ENCODE measurements at places on chromosomes 2 and 18. TPM values are rescaled to one million over a fixed set of nuclear protein-coding genes. Genes with fewer than 3 reads are reported as not detected.

Gene LINC00305
- not detected for total RNA-seq

Gene GPAT2
- 7.0 TPM for total RNA-seq

Gene CHST10
- 5.3 TPM for total RNA-seq

Gene TXNDC2
- total RNA-seq: 0.19 TPM

Gene UGT1A6
- not detected for total RNA-seq

Gene COPS9
- total RNA-seq: 136 TPM

GRCh38 chr2:84846041-84846663, 34.7 kb downstream of the TRABD2A start:
- DNase-seq: no peak

GRCh38 chr2:158142165-158142564, 40.5 kb downstream of the UPP2 start:
- no peak for DNase-seq

- no peak for DNase-seq
Measured at GRCh38 chr18:6746386-6746960, 17.0 kb downstream of the ARHGAP28 start.

DNA sequence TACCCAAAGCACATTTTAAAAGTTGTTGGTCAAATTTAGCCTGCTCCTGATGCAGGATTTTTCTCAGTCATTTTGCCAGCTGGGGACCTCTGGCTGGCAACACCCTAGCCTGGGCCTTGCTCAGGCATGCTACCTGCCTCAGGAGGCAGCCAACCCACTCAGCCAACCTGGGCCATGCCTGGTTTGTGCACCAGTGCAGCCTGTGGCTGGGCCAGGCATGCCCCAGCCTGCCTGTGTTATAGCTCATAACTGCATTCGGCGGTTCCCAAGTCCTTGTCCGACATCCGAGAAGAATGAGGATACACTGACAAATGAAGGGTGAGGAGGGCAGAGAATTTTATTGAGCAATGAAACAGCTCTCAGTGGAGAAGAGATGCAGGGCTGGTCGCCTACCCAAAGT, 608.0 kb downstream of the SUCLG1 start:
- no peak for DNase-seq

DNA sequence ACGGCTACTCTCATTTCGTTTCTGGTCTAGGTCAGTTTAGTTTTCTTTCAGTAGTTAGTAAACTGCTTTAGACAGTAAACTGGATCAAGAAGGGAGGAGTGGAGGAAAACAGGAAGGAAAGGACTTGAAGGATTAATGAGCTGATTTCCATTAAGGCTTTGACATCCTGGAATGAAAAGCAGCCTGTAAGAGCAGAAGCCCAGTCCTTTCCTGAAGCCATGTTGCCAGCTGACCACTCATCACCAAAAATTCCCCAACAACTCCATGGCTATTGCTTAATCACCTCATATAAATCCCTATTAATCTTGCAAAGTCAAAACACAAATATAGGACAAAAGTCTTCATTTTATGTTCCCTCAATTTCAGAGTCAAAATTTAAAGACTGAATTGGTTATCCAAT, 113.7 kb upstream of the ZFP36L2 start:
- no peak for DNase-seq

- no peak for DNase-seq
Measured at GRCh38 chr2:52884761-52885352, 882.7 kb upstream of the CHAC2 start.

DNA sequence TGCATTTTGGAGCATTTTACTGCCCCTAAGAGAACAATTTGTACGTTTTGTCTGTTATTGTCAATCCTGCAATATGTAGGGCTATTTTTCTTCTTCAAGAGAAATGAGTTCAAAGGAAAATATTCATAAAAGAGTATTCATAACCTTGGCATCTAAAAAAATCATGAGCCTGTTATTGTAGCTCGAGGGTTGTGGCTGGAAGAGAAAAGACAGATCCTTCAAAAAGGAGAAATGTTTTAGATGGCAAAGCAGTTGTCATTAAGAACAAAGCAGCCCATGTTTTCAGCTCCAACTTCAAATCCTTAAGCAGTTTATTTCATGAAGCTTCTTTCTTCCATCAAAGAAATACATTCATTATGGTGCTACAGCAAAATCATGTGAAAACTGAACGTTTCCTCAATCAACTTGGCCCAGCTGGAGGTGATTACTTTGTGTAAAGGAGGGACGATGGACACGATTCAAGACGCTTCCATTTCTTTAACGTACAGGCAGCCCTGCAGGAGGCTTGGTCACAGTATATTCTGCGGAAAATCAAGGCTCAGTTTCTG, 31.4 kb downstream of the QPCT start:
- no peak for DNase-seq

DNA sequence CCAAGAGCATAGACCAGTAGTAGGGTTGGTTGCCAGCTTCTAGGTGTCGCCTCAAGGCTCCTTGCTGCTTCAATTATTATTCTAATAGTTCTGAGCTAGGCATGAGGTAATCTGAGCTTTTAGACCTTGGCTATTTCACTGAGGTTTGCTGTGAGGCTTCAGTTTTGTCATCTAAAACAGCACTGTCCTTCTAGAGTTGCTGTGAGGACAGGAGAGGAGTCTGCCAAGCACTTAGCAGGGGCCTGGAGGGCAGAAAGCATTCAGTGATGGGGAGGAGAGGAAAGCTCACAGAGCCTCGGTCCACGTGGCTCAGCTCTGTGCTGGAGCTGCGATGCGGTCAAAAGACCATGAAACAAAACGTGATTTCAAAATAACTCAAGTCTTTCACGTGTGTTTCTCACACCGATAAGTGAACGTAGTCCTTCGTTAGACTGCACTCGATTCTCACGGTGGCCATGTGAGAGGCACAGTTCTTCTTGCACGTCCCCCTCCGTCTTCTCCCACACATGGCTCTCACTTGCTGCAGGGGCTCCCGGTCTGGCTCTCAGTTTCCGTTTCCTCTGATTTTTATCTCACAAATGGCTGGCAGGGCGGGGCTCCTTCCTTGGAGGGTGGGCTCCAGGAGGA, 113.7 kb downstream of the B3GNT2 start:
- DNase-seq: no peak

- no peak for DNase-seq
Measured at GRCh38 chr2:38690499-38691420, 24.8 kb downstream of the GALM start.

DNA sequence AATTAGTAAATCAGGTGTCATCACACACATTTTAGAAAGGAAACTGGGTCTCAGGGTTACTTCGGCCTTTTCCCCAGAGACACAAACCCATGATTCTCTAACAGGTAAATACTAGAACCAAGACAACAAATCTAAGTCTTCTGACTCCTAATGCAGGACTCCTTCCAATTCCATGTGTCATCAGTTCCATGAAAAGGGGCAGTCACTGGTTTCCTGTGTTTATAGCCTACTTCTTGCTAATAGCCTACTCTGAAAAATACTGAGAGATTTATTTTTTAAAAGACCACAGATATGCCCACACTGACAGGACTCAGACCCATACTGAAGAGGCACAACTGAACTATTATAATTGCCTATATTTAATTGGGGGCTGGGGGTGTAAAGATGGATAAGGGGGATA, 33.0 kb downstream of the RAB1A start:
- no peak for DNase-seq

DNA sequence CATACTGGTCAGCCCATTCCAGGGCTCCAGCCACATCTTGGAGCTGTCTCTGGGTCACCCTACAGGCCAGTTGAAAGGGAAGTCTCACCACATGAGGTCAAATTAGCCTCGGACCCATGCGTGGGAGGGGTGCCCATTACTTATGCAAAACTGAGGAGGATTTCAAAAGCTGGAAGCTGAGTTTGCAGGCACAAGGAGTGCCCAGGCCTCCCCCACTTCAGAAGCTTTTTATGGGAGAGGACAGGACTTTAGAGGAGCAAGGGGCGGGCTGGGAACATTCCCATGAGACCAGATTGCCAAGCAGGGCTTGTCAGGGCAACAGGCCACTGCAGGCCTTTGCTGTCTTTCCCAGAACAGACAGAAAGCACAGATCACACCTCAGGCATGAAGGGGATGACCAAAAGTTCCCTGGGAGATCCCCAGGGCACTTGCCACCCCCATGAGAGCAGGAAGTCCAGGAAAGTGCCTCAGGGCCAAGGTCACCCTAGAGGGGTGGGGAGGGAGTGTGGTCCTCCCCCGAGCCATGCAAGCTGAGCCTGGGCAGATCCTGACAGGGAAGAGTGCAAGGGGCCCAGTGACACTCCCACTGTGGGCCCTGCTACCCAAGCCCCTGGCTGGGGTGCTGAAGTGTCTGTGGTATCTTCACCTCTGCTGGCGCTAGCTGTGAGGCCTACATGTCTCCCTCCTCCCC, 267.7 kb downstream of the BCL11A start:
- no peak for DNase-seq

DNA sequence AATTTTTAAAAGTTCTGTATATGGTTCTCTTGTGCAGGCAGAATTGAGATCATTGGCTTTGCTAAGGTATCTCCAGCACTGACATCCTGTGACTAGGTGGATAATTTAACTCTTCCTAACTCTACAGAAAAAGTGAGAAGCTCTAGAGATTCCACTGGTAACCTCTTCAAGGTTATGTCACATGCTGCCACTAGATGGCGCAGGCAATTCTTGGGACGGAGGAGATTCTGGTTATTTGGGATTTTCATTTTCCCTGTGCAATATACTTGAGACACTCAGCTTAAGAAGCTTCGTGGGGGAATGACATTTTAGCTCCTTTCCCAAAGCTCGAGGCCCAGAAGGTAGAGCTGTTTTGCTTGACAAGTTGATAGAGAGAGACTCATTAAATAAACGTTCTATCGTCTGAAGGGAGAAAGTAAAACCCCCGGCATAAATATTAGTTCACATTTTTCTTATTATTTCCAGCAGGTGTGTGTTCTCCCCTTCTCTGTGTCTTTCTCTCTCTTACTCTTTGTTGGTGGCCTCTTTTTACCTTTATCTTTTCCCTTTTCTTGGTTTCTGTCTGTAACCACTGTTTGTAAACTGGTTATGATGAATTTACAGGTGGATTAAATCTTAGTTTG, 26.6 kb upstream of the LANCL1 start:
- peak; percentile 57 for DNase-seq

GRCh38 chr2:227813562-227814353, at the start of gene CCL20:
TSS of gene CCL20 (plus strand) at chr2:227813842. CDS start at chr2:227813912, 70 bp downstream.
- no peak for DNase-seq

DNA sequence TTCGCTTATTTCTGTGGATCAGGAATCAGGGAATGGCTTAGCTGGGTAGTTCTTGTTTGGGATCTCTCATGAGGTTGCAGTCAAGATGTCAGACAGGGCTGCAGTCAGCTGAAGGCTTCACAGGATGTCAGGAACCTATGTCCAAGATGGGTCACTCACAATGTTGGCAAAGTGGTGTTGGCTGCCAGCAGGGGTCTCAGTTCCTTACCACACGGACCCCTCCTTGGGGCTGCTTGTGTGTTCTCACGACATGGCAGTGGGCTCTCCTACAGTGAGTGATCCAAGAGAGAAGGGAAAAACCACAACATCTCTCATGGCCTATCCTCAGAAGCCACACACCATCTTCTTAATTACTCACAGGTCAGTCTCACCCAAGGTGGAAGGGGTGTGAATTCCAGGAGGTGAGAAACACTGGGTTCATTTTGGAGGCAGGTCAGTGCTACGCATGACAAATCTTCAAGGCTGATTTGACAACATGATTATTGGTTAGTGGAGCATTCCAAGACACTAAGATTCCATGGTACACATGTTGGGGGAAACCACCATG, 1.3 kb upstream of the ANTXR1 start:
- DNase-seq: no peak

DNA sequence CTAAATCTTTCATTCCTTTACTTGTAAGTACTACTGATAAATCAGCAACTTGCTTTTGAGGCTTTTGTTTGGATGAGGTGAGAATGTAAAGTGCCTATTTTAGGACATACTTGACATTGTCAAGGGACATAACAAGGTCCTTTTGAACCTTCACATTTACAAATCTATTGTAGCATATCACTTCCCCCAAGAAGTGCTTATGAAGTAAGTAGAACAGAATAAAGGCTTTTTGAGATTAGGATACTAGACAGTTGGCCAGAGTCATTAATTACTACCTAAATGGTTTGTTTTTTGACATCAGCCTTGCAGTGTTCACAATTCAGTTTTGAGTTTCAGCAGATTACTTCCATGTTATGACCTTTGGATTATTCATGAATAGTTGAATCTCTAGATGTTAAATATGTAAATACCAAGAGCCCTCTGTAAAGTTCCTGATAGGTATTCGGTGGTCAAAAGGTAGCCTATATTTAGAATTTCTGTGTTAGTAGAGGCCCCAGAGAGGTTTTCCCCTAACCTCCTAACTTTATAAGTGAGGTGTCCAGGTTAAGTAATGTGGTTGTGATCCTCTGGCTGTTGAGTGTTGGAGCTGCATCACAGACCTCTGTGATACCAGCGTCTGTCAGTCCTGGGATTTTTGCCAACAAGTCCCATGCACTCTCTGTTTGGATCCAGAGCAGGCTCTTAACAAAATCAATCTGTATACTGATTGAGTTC, 67.2 kb downstream of the LCLAT1 start:
- no peak for DNase-seq

DNA sequence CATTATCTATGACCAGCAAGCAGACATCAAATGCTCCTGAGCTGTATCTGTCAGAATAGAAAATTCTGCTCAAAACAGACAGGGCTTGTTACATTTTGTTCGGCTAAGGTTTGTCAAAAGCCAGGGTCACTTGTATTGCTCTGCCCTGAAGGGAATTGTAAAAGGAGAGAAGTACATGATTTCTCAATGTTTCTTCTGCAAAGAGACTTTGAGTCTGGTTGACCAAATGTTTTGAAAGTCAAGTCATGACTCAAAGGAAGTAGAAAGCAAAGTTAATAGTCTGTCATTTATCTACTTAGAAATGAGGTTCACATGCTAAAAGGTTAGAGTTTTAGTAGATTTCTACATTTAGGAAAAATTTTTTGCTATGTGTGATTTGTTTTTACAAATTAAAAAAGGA, 1624.1 kb upstream of the ZEB2 start:
- no peak for DNase-seq

- no peak for DNase-seq
Measured at GRCh38 chr2:201406077-201406662, 45.1 kb downstream of the TRAK2 start.
